ENCODE measurements at places on chromosomes 5 and 9.
A peak's percentile ranks its signal among the peaks of the same experiment; 100 is the strongest.

GRCh38 chr9:129072171-129072570 is 8.7 kb upstream of the DOLPP1 start:
- DNase-seq, result no peak

DNA sequence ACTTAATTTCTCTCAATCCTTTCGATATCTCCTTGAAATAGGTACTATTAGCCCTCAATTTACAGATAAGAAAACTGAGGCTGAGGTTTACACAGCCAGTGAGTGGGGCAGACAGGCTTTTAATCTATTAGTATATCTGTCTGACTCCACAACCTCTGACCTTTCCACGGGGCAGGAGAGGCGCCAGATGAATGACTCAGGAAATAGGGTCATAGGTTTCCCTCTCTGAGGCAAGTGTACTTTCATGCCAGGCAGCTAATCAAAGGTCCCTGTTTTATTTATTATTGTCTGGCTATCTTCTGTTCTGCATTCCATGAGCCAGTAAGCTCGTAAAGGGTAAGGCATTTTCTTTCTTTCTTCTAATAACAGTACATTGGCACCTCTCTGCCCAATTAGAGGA is 79.6 kb upstream of the KLF4 start:
- DNase-seq, result no peak

- DNase-seq, result no peak
Observed at GRCh38 chr5:97427235-97427634, 244.2 kb upstream of the RIOK2 start.

DNA sequence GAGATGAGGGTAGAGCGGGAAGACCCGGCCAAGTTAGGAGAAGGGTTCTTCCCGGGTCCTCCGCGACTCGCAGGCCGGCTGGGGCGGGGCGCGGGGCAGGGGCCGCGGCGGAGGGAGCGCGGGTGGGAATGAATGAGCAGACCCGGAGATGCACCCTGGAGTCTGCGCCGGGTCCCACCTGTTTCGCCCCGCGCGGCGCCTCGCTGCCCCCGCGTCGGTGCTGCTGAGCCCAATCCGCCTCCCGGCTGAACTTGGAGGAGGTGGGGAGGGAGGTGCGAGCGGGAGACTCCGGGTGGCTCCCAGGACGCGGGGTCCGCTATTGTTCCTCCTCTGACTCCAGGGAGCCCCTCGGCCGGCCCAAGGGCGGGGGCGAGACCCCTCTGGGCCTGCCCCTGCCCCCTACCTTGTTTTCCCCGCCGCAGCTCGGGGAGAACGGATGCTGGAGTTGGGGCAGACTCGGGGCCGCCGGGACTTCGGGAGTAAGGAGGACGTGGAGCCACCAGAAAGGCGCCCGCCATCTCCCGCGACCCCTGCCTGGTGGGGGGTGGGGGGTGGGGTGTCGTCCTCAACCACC is 659 bp downstream of the RAI14 start:
- DNase-seq, result peak; percentile 6

DNA sequence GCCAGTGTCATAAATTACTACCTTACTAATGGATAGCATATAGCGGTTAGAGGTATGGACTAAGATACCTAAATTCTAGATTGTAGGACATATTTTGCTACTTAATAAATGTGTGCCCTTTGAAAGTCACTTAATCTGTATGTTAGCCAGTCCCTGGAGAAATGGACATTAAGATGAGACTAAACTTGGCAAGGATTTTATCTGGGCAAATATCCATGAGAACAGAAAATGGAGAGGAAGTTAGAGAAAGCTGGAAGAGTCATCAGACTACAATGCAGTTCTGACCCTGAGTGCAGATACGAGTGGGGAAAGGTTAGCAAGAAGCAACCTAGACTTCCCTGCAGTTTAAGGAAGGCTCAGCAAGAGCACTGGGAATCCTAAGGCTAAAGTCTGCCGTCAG is 33.0 kb downstream of the TBCA start:
- DNase-seq, result no peak

GRCh38 chr9:91384954-91385353 is 23.2 kb upstream of the AUH start:
- DNase-seq, result no peak

GRCh38 chr9:20269620-20270019 is 352.7 kb downstream of the MLLT3 start:
- DNase-seq, result no peak

GRCh38 chr9:106438928-106439327 is 424.0 kb upstream of the ZNF462 start:
- DNase-seq, result no peak

Measured in activated CD8-positive, alpha-beta T cell treated with anti-CD3 and anti-CD28 coated beads for 36 hours (primary cell).